ENCODE measurements at places on chromosomes 2 and 18.

DNA sequence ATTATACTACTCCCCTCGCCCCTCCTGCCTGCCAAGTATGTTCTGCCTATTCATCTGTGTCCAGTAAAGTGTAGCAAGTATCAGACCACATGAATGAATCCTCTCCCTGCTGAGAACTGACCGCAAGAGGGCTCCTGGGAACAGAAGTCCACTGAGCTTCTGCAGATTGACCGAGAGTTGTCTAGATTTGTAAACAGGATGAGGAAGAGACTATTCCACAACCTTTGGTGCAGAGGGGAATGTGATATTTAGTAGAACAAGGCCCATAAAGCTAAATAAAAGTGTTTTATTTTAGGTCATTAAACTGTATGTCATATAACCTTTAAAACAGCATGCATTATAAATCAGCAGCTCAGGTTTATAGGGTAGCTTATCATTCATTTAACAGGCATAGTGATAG is 377.0 kb downstream of the DCC start:
- DNase-seq = no peak

- no peak for DNase-seq
These were observed 53.4 kb downstream of the THADA start for GRCh38 chr2:43542285-43542933.

DNA sequence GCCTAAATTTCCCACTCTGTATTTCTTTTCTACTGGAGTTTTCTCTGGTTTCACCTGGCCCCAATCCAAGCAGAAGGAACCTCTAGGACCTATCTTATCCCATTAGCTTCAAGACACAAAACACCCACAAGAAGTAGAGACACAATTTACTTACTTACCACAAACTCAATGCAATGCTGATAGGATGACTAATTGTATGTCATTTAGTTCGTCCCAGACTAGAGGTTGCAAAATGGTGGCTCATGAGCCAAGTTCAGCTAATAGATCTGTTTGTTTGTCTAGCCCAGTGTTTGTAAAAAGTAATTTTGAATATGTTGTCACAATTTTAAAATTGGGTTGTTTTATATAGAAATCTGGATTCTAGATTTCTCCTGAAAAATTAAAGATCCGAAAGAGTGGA is 34.7 kb upstream of the ZSWIM2 start:
- no peak for DNase-seq

GRCh38 chr2:9675415-9676351 is 44.9 kb upstream of the YWHAQ start:
- no peak for DNase-seq

DNA sequence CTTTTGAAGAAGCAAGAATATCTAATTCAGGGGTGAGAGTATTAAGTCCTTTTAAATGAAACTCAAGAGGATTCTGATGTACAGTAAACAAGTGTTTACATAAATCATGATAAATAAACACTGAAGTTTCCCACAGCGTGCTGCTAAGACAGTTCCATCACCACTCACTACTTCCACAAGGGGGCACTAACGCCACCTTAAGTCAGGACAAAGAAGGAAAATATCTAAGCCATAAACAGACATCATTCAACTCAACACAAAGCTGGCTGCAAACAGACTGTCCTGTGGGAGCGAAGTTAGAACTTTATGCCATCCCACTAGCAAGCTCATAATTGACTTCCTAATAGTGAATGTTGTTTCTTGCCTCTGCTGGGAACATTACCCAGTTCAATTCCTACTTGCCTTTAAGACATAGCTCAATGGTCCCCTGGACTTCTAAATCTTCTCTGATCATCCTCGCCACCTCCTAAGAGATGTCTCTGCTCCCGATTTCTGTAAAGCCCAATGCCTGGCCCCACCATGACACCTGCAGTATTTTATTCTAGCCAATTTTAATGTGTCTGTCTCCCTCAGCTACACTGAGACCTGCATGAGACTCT is 36.5 kb downstream of the MRPL44 start:
- no peak for DNase-seq

GRCh38 chr18:61908661-61909060 is 15.9 kb upstream of the RNF152 start:
- no peak for DNase-seq

DNA sequence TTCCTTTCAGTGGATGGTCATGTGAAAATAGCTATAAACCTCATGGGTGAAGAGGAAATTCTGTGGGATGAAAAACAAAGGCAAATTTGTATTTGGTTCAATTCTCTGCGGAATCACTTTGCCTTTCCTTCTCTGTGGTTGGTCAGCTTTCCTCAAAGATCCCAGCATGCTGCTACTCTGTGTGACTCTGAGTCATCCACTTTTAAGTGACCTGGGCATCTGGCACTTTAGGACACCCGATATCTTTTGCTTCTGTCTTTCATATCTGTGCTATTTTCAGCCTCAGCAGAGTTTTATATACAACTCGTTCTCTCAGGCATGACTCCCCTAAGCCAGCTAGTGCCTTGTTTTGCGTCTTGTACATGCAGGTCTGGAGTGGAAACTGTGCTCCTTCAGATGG is 217.0 kb upstream of the PIEZO2 start:
- no peak for DNase-seq

- DNase-seq = no peak
These were observed 429.4 kb downstream of the ERBB4 start for GRCh38 chr2:212109217-212109616.

DNA sequence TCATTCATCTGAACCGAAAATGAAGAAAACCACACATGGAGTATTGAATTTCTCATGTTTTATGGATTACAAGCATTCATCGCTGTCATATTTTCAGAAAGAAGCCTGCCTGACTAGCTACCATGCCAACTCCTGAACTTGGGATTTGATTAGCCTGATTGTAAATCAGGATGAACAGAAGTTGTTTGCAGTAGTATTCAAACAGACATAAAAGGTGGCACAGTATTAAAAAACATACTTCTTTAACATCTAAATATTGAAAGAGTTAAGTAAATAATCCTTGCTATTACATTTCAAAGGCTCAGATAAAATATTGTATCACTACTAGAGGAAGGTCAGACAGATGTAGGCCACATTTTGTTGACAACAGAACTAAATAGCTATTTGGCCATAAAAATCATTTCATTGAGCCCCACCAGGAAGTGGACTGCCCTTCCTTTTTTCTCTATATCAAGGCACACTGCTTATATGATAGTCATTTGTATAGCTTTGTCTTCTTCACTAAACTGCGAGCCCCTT is 21.6 kb downstream of the SLC38A11 start:
- DNase-seq = no peak

DNA sequence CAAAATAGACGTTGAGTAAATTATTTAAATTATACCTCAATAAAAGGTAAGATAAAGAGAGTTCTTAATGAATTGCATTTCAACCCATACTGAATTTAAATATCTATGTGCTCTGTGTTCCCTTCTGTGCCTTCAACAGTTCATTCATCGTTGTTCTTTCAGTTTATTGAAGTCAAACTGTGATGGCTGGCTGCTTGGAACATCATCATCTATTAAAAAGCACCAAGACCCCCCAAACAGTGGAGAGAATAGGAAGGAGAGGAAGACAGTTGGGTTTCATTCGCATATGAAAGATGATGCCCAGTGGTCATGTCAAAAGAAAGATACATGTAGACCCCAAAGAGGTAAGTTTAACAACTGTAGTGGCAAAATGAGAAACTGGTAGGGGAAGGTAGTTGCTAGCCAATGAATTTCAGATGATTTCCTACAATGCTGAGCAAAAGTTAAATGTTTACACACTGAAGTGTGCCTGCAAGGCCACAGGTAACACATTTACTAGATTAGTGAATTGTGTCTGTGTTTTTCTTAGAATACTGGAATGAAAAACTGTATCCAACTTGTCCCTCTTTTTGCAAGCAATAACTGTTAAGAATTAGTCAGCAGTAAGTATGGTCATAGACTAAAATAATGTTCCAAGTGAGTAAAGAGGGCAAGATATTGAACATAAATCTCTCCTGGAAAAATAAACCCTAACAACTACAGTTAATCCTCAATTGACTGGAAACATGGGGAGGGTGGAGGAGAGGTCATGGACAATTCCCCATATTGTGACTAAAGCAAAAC is 331.3 kb downstream of the KIAA1328 start:
- DNase-seq = no peak

- DNase-seq = no peak
These were observed 63.9 kb downstream of the ITGB1BP1 start for GRCh38 chr2:9359463-9359862.

DNA sequence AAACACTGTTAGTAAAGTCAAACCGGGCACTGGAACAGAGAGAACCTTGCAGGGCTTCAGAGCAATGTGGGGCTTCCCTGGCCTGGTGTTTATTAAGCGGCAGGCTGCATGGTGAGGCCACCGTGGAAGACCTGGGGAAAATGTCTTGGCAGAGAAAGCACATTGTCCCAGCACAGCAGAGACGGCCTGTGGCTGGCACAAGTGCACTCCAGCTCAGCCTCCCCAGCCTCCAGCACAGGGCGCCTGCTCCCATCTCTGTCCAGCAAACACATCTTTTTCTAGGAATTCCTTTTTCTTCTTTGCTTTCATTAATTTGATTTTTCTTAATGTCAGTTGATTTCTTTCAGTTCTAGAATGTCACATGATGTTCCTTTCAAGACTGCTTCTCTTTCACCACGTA is 138.2 kb upstream of the NFATC1 start:
- no peak for DNase-seq

DNA sequence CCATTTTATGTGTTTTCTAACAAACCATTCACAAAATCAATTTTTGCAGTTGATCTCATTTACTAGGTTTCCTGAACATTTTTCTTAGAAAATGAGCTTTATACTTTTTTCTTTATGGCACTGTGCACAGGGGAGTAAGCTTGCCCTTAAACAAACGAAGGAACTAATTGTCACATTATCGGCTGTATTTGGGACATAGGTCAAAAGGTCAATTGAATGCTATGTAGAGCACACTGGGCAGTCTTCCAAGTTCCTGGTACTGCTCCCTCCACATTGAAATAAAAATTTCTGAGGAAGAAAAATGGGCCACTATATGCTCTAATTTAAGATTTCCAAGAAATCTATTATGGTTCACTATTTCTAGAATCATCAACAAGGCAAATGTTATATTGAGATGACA is 93.6 kb upstream of the TMEFF2 start:
- no peak for DNase-seq

GRCh38 chr18:37964885-37965571 is 399.4 kb upstream of the CELF4 start:
- DNase-seq = no peak

DNA sequence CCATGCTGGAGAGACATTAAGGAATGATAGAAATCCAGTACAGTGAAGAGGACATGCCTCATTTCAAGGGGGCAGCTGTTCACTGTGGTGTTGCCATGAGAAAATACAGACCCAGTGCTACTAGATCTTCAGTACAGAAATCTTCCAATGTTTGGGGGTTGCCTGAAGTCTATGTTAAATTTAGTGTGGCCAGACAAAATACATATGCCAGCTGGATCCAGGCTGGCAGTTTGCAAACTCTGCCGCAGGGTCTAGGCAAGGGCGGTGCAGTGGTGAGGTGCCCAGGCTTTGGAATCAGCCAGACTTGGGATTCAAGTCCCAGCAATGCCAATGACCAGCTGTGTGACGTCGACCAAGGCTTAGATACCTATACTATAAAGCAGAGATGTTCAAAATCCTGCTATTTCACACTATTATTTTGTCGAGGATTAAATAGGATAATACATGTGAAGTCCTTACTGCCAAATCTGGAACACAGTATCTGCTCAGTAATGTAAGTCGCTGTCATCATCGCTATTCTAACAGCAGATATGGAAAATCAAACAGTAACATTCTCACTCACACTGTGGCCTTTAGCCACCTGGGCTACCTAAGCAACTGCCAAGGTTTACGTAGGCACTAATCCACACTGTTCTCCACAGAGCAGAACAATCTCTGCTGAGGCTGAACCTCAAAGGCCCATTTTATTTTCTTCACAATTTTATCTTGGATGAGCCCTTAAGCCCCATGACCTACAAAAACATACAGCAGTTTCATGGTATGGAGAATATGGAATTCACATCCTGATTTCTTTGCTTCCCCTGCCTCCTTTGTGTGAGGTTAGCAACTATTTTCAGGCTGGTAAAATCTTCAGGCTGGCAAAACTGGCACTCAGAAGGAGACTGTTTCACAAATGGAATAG is 5.9 kb upstream of the TMSB10 start:
- DNase-seq = no peak

DNA sequence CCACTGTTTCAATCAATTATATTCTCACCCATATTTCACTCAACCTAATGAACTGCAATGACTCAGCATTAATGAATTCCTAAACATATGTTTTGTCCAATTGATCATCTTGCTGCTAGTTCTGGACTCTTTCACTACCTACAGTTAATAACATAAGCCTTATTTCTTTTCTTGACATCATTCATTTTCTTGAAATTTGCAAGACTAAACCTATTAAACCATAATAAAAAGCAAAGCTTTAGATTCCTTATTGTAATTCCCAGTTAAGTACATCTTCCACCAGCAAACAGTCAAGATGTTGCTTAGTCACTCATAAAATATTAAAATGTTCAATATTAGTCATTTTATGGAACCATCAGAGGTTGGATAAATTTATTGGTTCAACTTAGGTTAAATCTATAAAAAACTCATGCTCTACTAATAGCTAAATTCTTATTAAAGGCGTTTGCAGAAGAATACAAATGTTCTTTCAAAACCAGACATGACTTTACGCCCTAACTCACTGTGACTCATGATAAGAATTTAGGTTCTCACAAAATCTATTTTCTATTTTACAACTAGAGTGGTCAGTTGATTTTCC is 599.4 kb downstream of the RNF144A start:
- no peak for DNase-seq

GRCh38 chr18:34977838-34978532 is 63.2 kb upstream of the MAPRE2 start:
- DNase-seq = no peak

DNA sequence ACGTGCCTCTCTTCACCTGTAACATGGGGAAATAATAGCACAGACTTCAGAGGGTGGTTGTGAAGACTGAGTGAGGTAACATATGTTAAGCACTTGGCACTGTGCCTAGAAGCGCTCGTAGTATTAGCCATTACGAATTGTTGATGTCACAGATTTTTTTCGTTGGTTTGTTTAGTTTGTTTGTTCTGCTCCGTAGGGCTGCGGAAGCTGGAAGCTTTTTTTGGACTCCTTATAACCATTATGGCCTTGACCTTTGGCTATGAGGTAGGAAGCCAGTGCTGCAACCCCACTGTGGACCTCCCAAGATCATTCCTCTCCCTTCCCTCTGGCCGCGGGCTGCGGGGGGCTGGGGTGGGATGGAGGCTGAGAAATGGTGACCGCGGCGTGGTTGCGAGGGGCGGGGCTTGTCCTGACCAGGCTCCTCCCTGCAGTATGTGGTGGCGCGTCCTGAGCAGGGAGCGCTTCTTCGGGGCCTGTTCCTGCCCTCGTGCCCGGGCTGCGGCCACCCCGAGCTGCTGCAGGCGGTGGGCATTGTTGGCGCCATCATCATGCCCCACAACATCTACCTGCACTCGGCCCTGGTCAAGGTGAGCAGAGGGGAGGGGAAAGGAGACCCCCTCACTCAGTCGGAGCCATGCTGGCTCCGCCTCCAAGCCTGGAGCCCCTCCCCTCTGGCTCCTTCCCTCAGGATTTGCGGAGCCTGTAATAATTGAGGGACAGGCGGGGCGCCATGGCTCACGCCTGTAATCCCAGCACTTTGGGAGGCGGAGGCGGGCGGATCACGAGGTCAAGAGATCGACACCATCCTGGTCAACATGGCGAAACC is 5.5 kb downstream of the SLC11A1 start:
- no peak for DNase-seq
